ENCODE measurements at places on chromosomes 5 and 9.

DNA sequence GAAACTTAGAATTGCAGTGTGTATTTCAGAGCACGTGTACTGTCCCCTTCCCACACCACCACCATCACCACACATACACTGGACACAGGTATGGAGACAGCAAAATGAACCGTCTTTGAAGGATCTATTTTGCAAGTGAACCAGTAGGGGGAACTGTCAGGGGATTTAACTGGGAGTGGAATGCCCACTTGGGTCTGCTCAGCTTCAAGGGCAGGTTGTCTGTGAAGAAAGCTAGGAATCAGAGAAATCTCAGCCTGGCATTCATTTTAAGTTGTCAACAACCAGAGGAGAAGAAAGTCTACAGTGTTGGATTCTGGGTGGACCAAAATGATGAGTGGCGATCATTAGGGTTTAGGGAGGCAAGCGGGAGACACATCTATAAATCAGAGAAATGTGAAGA, 147.0 kb downstream of the DCP2 start:
- no peak for DNase-seq

GRCh38 chr5:156560002-156560401, 233.0 kb downstream of the SGCD start:
- no peak for DNase-seq

DNA sequence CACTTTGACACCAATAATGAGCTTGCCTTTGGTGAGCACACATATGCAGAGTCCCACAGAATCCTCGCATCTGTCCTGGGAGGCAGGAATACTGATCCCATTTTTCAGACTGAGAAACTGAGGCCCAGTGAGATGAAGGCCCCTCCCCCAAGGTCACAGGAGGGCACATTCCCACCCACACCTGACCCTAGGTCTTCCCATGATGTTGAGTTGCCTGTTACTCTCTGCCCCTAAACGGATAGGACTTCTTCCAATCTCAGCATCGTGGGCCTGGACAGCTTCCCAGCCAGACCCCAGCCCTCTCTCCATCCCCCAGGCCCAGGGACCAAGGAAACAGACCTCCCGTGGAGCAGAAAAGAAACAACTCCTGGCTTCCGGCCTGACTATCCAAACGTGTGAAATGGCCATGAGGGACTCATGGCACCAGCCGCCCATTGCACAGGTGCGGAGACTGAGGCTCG, 877 bp downstream of the SH3GLB2 start:
- no peak for DNase-seq

GRCh38 chr9:33164138-33164809, 2.9 kb downstream of the B4GALT1 start:
- no peak for DNase-seq

DNA sequence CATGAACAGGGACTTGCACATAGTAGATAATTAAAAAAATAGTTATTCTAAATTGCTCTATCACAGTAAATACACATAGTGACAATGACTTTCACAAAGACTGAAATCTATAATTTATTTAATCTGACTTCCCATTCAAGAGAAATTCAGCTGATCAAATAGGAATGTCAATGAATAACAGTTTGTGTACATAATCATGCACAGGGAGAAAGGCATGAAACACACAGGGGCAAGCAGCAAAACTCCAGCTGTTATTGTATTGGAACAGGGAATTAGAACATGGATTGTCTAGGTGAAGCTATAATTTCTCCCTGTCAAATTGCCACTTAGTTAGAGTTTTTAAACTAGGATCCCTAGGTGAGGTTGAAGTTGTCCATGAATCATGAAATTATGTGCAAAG, 99.9 kb downstream of the HCN1 start:
- no peak for DNase-seq

GRCh38 chr9:136839229-136840139, 2.8 kb upstream of the AJM1 start:
- DNase-seq, result no peak

DNA sequence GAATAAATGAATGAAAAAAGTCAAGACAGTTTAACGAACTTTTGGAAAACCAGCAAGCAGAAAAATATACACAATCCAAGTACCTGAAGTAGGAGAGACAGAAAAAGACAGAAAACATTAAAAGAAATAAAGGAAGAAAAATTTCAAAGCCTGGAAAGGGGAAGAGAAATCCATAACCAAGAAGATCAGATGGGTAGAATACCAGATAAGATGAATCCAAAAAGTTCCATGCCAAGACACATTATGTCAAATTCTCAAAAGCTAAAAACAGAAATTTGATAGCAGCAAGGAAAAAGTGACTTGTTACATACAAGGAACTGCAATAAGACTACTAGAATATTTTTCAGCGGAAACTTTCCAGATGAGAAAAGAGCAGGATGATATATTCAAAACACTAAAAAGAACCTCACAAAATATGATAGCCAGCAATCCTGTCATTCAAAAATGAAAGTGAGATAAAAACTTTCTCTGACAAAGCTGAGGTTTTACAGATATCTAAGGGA, 7.6 kb upstream of the ZNF300 start:
- DNase-seq, result no peak

DNA sequence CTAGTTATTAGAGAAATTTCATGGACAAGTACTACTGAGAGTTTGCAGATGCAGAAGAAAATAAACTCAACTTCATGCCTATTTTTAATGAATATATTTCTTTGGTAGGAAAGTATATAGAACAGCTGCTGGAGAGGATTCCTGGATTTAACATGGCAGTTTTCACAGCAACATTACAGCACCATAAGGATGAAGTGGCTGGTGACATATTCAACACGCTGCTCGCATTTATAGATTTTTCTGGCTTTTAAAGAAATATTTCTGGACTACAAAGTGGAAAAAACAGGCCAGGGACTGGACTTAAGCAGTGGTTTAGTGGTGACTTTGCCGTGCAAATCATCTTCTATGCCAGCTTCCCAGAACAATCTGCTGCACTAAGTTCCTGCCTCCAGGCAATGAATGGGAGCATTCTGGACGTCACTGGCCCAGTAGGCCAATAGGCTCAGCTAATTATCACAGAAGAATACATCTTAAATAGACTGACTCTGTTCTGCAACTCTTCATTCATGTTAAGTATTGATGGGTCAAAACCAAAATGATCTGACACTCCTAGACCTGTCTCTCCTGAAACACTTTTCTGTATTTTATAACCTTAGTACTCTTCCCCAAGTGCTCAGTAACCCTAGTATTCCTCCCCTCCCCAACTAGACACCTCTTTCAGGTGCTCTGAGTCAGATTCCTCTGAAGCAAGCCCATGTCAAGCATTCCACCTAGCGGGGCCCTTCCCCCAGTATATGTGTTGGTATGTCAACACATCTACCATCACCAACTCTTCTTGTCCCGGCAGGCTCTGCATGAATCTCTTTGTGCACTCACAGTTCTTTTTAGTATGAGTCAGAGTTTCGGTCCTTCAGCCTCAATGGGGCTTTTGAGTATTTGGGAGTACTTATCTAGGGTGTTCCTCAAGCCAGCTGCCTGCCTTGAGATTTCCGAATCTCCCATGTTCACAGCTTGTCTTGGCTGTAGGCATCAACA, 625.5 kb downstream of the CHSY3 start:
- DNase-seq, result no peak

DNA sequence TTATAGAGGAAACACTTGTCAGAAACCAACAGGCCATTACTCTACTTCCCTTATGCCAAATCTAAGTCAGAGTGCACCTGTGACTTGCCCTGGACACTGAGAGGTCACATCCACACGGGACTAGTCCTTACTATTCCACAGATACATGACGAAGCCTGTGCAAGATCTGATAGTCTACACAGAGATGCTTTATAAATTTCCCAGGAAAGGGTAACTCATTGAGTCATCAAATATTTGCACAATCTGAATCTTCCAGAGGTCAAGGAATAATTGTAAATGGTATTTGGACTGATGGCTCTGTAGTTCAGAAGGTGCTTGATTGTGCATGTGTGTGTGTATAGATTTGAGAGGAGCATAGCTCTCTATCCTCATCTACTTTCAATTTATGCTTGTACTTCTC, 55.2 kb upstream of the JAK2 start:
- DNase-seq, result no peak

GRCh38 chr5:78367318-78367991, 7.0 kb downstream of the SCAMP1 start:
- peak; percentile 3 for DNase-seq

DNA sequence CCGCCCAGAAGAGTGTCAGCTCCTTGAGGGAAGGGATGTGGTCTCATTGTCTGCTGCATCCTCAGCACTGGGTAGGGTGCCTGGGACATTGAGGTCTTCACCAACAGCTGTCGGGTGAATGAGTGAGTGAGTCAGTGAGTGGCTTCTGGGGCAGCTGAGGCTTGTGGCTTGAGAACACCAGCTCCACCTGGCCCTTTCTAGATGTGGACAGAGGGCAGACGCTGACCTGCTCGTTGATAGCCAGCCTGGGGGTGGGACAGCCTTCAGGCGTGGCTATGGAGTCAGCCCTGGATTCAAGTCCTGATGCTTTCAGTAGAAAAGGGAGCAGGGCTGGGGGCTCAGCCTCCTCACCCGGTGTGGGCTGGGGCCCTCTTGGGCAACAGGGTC, 215.1 kb downstream of the C9orf50 start:
- no peak for DNase-seq

- DNase-seq, result no peak
Observed at GRCh38 chr9:32351845-32352244, 32.6 kb upstream of the ACO1 start.

DNA sequence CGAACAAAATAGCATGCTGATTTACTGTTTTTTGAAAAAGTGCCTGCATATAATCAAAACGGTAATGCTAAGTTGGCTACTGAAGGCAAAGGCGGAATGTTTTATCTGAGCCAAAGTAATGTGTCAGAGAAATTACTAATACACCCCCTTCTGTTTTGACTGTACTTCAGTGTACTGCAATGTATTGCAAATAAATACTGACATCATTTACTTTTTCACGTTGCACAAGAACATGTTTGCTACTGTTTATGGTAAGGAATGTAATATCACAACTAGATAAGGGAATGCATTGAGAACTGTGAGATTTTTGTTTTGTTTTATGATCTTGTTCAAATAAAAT, 813 bp upstream of the AGTPBP1 start:
- DNase-seq, result no peak

DNA sequence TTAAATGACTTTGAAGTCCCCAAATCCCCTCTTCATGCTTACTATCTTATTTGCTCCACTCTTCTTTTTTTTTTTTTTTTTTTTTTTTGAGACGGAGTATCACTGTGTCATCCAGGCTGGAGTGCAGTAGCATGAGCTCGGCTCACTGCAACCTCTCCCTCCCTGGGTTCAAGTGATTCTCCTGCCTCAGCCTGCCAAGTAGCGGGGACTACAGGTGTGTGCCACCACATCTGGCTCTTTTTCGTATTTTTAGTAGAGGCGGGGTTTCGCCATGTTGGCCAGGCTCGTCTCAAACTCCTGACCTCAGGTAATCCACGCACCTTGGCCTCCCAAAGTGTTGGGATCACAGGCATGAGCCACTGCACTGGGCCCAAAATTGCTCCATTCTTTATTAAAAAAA, 51.0 kb downstream of the ST8SIA4 start:
- DNase-seq, result no peak

- peak; percentile 34 for DNase-seq
Observed at GRCh38 chr5:96080557-96080956, 118.9 kb upstream of the ELL2 start.

GRCh38 chr5:4053136-4053535, 457.5 kb downstream of the IRX1 start:
- DNase-seq, result no peak
